Hematopoietic multipotent progenitor cell treated with erythropoietin and hydrocortisone succinate and interleukin-3 and kit ligand, for 15 days (in vitro differentiated cells): ENCODE measurements at places on chromosomes 7 and 10.

- DNase-seq, result peak; percentile 54
Observed at GRCh38 chr7:38368191-38368605, 94.8 kb upstream of the TARP start.

DNA sequence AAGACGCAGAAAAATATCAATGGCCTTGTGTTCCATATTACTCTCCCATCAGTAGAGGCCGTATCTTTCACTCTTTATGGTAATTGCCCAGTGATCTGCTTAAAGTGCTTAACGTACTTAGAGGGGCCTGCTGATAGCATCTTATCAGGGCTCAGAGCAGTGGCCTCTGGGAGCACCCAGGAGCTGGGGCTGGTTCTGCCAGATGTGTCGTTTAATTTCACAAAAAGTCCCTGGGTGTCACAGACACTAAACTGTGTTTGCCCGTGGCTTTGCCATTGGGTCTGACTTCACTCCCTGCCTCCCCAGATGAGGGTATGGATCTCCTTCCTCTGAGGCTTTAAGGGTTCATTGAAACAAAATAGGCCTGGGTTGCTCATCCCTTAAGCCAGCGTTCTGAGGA is 435.3 kb downstream of the GATA3 start:
- no peak for DNase-seq

DNA sequence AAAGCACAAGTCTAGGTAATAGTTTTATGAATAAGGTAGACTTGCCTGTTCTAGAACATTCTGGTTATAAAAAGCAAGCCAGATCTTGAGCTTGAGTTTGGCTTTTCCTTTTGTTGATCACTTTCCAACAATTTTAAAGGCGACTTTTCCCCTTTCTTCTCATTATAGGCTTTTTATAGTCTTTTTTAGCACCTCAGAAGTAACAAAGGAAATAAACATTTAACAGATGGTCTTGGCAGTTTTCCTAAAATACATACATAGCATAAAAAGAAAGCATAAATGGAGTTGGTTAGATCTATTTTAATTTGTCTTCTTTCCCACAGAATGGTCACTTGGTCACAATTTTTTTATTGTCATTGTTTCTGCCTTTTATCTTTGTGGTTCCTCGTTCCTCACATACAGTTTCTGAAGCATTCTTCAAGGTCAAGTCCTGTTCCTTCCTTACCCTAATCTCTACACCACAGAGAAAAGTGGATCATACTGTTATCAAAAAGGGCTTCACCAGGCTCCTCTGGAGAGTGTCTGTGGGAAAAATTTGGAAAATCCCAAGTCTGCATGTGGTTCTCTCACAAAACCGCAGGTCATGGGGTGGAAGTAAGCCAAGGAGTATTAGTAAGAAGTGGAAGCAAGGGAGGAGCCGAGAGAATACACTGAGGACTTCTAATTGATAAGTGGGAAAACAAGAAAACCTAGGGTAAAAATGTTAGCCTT is 31.3 kb downstream of the THNSL1 start:
- DNase-seq, result no peak

DNA sequence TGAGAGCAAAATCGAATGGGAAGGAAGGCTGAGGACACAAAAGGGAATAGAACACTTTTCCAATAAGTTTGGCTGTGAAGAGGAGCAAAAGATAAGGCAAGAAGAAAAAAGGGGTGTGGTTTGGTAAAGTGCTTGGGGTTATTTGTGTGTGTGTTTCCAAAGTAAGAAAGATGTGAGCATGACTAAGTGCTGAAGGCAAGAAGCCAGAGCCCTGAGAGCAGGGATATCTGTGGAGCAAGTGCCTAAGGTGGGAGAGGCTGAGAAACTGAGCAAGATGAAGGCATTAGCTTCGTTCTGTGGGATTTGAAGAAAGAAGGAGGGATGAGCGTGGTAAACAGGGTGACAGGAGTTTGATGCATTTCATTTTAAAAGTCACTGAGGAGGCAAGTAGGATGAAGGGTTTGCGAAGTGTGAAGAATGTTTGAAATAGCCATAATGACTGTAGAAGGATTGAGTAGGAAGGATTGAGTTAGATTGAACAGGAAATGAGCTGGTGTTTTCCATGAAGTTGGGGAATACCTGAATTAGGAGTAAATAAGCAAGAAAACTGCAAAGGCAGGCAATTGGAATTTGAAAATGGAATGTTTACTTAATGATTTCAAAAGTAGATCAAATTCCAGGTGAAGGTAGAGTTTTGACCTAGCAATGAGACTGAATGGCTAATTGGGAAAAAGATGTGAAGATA is 19.9 kb upstream of the SP4 start:
- DNase-seq, result no peak

GRCh38 chr7:16779051-16779450 is 25.5 kb downstream of the TSPAN13 start:
- DNase-seq, result no peak

GRCh38 chr7:79236352-79237028 is 217.0 kb downstream of the MAGI2 start:
- DNase-seq, result no peak

- no peak for DNase-seq
Observed at GRCh38 chr7:1977876-1978441, 254.8 kb downstream of the MAD1L1 start.

DNA sequence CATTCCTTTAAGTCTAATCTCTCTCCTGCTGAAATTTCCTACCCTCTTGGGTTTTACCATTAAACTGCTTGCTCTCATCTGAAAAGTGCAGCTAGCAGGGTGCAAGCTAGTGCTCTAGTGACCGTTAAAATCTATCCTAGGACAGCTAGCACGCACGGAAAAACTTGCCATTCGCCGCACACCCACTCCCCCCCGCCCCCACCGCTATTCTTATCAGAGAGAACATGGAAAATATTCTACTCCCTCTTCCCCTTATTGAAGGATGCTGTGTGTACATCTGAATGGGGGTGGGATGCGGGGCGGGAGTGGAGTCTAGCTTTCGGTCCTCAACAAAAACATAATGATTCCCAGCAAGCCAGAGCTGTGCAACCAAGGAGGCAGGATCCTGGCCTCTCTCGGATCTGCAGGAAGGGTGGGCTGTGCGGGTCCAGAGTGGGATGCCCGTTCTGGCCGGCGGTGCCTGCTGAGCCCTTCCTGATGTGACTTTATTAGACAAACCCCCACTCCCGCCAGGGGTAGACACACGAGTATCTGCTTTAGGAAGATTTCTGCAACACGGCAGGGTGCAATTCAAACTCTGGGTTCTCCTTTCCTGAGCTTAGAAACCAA is 1.1 kb upstream of the ADRA2A start:
- DNase-seq, result no peak

GRCh38 chr10:123356799-123357198 is 202.6 kb downstream of the BUB3 start:
- no peak for DNase-seq

DNA sequence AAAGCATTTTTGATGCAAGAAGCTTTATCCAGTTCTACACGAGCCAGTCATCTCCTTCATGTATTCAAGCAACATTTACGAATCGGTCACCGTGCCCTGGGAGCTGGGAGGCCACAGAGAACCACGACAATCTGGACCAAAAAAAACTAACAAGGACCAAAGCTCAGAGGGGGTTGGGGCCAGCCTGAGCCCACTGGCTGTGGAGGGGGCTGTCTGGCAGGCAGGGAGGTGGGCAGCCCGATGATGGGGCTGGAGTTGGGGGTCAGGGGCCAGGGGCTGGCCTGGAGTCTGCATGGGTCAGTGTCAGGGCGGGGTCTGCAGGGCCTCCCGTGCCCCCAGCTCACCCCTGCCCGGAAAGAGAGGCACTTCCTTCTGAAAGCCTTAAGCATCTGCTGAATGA is 12.5 kb upstream of the GRIFIN start:
- no peak for DNase-seq

DNA sequence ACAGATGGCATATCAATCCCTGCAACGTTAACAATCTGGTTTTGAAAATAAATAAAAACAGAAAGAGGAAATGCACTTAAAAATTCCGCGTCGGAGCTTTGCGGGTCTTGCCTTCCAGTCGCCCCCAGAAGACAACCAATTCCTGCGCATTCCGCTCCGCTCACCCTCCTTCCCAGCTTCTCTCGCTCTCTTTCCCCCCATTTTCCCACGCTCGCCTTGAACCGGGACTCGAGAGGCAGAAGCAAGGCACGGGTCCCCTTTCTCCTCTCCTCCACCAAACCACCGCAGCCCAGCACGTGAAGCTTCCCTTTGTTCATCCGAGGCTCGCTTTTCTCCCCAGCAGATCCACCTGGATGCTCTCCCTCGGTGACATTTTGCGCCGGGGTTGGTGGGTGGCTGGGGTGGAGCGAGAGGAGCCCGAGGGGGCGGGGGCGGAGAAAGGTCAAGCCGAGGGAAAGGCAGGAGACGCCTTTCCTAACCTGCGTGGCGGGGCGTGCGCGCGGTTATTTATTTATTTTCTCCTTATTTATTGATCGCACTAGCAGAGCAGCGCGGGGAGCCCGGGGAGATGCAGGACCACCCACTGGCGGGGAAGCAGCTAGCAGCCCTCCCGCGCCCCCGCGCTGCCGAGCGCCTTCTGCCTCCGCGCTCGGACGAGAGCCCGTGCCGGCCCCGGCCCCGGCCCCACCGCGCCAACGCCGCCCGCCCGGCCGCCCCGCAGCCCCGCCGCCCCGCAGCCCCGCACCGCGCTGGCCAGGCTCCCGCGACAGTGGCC is at the start of gene KCND2:
Gene KCND2, plus strand, starts transcription at position 475 of the 775 bp plus-strand sequence.
- no peak for DNase-seq

GRCh38 chr7:74225400-74225799 is 15.6 kb downstream of the LAT2 start:
- no peak for DNase-seq

GRCh38 chr7:28128608-28129007 is 52.0 kb downstream of the JAZF1 start:
- DNase-seq, result no peak

DNA sequence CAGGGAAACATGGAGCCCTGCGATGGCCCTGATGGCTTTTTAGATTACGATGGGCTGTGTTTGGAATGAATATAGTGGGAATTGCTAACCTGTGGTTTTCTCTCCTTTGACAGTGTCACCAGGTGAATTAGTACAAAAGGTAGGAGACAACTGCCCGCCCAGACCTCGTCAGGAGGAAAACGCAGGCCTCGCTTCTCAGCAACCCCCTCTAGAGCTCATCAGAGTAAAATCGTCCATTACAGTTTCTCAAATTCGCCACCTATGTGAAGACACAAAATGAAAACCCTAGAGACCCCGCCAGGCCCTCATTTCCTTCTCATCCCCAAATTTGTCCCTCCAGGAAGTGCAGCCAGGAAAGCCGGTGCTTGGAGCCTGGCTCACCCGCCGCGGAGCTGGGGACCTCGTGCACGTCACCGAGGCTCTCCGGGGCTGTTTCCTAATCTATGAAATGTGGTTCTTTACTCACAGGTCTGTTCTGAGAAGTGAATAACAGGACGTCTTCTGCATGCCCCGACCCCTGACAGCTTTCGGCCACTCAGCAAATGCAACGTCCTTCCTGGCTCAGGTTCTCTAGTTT is 143.7 kb downstream of the VIPR2 start:
- no peak for DNase-seq

DNA sequence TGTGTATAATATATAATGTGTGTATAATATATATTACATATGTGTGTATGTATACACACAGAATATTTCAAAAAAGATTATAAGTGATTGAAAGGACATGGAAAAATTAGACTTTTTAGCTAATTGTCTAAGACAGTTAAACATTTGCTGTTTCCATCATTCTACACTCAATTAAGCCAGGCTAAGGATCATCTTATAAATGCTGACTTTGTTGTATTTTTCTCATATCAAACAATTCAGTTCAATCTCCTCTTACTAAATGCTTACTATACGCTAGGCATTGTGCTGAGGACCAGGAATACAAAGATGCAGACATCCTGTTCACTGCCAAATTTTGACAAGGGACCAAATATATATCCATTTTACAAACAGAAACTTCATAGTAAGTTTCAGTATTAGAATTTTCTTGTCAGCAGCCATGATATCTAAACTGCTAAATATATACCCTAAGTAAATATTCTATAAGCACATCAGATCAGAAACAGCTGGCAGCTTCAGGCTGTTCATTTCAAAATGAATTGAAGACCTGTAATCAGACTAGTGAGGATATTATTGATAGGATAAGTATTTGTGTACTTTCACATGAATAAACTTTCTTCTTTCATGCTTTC is 10.3 kb upstream of the LRRN3 start:
- DNase-seq, result no peak

DNA sequence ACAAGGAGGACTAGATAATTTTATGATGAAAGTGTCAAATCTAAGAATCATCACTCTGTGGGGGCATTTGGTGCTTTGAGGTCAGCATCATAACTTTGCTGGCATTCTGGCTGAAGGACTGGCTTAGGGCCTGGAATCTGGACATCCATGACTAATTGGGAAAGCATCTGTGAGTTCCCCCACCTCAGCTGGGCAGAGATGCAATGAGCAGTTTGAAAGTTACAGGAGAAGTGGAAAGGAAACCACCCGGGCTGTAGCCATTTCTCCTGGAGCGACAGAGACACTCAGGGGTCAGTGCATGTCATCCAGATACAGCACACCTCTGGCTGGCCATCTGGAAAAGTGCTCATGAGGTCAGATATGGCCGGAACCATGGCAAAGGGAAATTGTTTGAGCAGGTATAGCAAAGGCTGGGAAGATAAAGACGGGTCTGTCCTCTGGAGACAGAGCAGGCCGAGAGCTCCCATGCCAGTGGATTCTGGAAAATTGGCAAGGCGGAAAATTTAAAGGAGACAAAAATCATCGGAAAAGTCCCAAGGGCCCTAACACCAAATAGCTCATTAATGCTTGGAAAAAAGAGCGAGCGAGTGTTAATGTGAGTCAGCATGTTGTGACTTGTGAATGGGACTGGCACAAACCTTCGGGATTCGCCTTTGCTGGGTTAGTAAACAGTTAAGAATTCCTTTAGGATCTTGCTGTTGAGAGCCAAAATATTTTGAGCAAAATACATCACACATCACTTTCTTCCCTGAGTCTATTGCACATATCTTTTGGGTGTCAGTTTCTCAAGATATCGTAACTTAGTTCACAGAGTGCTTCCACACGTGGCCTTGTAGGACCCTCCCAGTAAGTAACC is 188.4 kb upstream of the AGK start:
- DNase-seq, result no peak

- DNase-seq, result no peak
Observed at GRCh38 chr10:97063983-97064837, 121.5 kb downstream of the SLIT1 start.

- no peak for DNase-seq
Observed at GRCh38 chr7:68420342-68421192, 1177.7 kb upstream of the AUTS2 start.

DNA sequence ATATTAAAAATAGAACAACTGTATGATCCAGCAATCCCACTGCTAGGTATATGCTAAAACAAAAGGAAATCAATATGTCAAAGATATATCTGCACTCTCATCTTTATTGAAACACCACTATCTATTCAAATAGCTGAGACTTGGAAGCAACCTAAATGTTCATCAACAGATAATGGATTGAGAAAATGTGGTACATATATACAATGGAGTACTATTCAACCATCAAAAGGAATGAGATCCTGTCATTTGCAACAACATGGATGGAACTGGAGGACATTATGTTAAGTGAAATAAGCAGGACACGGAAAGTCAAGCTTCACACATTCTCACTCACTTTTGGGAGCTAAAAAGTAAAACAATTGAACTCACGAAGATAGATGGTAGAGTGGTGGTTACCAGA is 610.1 kb upstream of the SEMA3D start:
- DNase-seq, result no peak

GRCh38 chr10:86188326-86188725 is 178.3 kb downstream of the GRID1 start:
- no peak for DNase-seq
